ENCODE measurements at places on chromosomes 6 and 20.

GRCh38 chr6:140070846-140071473 is 696.5 kb upstream of the CITED2 start:
- no peaks in the 10 kb centered on the region for H3K27me3 ChIP-seq
- no peak overlapping the region for H3K27ac ChIP-seq

DNA sequence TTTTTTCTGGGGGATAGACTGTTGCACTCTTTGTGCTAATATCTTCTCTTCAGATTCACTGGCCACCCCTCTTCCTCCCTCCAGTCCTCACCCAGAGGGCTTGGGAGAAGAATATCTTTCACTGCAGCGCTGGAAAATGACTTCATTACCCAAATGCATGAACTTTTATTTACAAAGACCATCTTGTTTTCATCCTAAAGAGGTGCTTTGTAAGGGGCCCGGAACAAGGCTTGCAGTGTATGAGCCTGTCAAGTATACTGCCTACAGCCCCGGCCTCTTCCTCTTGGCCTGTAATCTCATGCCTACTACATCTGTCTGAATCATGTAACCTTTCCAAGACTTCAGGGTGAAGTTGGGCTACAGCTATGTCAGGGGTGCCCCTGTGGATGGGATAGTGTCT is 554 bp upstream of the LAMA4 start:
- H3K27me3 ChIP-seq, result peaks cover 3% of the 10 kb centered on the region
- DNase-seq, result no peak
- H3K36me3 ChIP-seq, result no peaks in the 10 kb centered on the region
- peak overlapping the region; percentile 74 for H3K27ac ChIP-seq

DNA sequence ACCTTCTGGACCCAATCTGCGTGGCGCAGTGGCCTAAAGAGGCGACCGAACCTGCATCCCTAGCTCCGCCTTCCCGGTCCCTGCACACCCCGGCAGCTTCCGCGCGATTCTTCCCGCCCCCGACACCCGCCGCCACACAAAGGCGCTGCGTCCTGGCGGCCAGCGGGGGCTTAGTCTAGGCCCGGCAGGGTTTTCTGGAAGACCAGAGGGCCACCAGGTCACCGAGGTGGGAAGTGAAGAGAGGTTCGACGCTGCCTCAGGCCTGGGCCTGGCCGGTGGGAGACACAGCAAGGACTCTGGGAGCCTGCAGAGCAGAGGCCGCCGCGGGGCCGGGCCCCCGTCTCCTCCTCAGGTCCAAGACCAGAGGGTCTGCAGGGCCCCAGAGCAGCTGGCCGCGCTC is 154.9 kb downstream of the OR2B2 start:
- DNase-seq, result peak; percentile 47
- no peaks in the 10 kb centered on the region for H3K27me3 ChIP-seq
- no peaks in the 10 kb centered on the region for H3K36me3 ChIP-seq

- no peak overlapping the region for H3K4me3 ChIP-seq
- H3K27me3 ChIP-seq, result peaks cover 6% of the 10 kb centered on the region
- DNase-seq, result no peak
Measured at GRCh38 chr6:17130786-17131185, 28.9 kb downstream of the STMND1 start.

DNA sequence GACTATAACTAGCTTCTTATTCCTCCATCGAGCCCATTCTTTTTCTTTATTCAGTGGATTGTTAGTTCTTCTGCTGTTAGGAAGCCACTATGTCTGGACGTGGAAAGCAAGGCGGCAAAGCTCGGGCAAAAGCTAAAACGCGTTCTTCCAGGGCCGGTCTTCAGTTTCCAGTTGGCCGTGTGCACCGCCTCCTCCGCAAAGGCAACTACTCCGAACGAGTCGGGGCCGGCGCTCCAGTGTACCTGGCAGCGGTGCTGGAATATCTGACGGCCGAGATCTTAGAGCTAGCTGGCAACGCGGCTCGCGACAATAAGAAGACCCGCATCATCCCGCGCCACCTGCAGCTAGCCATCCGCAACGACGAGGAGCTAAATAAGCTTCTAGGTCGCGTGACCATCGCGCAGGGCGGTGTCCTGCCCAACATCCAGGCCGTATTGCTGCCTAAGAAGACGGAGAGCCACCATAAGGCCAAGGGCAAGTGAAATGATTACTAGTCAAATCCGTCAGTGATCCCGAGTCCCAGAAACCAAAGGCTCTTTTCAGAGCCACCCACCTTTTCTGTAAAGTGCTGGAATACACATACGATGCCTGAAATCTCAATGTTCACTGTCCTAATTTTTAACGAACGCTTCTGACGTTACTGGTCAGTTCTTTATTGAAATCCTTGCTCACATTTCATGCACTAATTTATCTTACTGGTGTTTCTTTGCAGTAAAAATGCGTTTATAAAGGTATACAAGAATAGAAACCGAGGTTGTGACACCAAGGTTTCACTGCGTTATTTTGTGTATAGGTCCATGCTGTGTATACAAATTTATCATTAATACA is 129.9 kb downstream of the HFE start:
- H3K4me1 ChIP-seq, result peaks cover 5% of the 10 kb centered on the region
- H3K36me3 ChIP-seq, result no peaks in the 10 kb centered on the region
- H3K27me3 ChIP-seq, result no peaks in the 10 kb centered on the region
- H3K4me3 ChIP-seq, result peak overlapping the region; percentile 67

All from psoas muscle (tissue), 8 donors.